ENCODE measurements at places on chromosomes 6 and 20.
A peak's percentile ranks its signal among the peaks of the same experiment; 100 is the strongest.

- DNase-seq: no peak
These were observed 193.2 kb downstream of the SLC16A10 start for GRCh38 chr6:111280445-111280955.

DNA sequence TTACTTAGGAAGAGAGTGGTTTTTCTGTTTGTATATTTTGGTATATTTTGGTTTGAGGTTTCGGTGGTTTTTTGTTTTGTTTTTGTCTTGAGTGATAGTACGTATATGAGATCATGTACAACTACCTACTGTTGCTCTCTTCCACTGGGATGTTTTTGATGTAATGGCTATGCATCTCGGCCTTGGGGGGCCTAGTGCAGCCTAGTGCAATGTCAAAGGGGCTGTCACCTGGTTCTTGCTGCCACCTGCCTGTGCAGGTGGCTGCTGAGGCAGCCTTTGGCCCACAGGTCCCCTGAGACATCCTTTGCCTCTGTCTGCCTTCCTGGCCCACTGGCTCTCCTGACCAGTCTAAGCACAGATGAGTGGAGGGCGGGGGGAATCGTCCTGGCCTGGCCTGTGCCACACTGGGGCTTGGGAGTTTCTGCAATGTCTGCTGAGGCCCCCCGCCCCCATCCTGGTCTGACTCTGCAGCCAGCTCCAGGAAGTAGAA, 546.6 kb downstream of the CD83 start:
- no peak for DNase-seq

DNA sequence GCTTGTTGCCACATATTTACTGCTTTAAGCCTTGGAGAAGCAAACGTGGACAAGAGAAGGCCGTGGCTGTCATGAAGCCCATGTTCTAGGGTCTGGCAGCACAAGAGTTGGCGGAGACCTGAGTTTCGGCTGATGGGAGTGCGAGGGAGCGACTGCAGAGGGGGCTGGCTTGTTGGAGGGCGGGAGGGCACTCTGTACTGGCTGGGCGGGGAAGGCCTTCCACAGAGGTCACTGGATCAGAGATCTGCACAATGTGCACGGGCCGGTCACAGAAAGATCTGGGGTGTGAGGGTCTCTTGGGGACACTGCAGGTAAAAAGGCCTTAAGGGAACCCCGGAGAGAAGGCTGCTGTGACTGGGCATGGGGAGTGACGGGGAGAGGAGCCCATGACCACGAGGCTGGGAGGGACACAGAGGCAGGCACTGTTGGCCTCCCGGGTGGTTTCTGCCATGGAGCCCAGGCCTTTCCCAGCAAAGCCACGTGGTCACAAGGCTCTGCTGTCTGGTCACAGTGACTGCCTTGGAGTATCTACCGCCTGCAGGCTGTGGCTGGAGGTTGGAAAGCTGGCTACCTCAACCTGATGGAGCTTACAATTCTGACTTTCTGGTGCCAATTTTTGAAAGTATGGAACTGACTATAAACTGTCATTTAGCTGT, 23.8 kb downstream of the FOXC1 start:
- DNase-seq: no peak

DNA sequence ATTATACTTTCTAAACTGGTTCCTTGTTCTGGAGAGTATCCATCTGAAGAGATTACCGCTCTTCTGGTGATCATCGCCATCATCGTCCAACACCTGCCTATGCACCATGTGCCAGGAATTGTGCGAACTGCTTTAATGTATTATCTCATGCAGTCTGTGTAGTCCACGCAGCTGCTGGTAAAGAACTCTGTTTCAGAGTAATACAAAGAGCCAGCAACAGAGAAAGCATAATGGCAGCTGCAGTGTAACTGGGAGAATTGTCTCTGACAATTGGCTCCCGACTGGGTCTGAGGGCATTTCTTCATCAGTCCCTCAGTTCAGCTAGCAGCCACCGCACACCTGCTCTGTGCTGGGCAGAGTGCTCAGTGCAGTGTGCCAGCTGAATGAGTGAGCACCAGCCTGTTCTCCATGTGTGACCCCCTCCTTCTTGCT, 383.4 kb downstream of the GRIK2 start:
- DNase-seq: no peak

- DNase-seq: no peak
These were observed 17.1 kb upstream of the HECA start for GRCh38 chr6:139117734-139118133.

GRCh38 chr6:129146902-129147301, 264.0 kb downstream of the LAMA2 start:
- DNase-seq: no peak

- no peak for DNase-seq
These were observed 112.3 kb downstream of the MAN1A1 start for GRCh38 chr6:119237177-119237715.

- DNase-seq: no peak
These were observed 29.6 kb downstream of the SPATA2 start for GRCh38 chr20:49885558-49886332.

DNA sequence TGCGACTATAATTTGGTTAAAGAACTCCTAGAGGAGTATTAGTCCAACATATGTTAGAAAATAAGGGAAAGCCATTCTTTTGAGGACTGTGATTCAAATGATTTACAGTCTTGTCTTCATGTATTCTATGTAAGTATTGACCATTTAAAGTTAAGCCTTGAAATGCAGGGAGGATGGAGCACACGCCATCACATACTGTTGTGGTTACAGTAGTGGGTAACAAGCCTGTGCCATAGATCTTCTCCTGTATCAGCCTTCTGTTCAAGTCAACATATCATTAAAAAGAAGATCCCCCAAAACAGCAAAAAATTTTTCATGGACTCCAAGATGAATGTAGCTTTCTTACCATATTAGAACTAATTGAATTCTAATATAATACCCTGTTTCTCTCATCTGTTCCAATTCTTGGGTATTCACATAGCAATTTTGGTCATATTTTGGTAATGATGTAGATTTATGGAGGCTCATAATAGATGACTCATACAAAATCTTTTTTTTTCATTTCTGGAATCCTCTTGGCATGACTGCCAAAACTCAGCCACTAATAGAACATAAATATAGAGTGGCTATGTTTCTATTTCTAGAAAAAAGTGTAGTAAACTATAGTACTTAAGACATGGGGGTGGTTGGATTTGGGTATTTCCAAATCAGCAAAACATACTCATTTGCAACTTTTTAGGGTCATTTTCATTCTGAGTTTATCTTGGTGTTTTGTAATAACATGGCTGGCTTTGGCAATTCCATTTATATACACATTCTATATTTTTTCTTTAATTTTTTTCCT, 413.5 kb downstream of the BCKDHB start:
- DNase-seq: no peak

- no peak for DNase-seq
These were observed 52.7 kb downstream of the TXLNB start for GRCh38 chr6:139239064-139239463.

DNA sequence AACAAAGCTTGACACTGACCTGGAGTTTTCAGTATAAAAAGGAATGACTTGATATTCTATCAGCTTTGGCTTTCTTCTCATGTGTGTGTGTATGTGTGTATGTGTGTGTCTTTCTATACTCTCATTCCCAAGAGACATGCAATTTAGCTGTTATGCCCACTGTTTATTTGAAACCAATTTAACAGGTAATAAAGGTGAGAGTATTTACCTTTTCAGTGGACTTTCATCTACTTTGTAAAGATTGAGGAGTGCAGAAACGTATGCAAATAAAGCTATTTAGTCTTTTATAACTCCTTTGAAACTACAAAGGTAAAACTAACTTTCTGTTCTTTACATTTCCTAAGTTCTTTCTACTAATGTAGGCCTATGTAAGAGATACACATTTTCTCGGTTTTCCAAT, 103.5 kb upstream of the HS3ST5 start:
- no peak for DNase-seq

DNA sequence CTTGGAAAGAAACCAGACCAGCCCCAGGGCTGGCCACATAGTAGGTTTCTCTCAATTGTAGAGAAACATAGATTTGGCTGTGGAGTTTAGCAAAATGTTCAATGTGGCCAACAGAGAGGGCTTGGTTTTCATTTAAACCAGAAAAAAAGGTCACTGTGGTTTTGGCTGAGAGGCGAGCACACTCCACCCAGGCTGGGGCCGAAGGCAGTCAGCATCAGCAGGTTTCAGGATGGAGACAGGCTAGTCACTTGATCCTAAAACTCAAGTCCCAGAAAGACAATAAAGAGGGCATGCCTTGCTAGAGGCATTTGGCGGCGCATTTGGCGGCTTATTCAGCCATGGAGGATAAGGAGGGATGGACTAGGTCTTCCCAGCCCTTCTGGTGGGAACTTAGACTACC, 73.1 kb downstream of the PRND start:
- peak; percentile 11 for DNase-seq

GRCh38 chr6:2185466-2185865, 59.9 kb downstream of the GMDS start:
- DNase-seq: no peak
